ENCODE measurements at places on chromosomes 5 and 9. TPM values are rescaled to one million over a fixed set of nuclear protein-coding genes. Genes with fewer than 3 reads are reported as not detected.

- no peak for DNase-seq
Observed at GRCh38 chr9:107660976-107661375, 171.4 kb upstream of the KLF4 start.

Gene CAMK2A
- polyA plus RNA-seq: 5.7 TPM

Gene CBY3
- 0.82 TPM for polyA plus RNA-seq

DNA sequence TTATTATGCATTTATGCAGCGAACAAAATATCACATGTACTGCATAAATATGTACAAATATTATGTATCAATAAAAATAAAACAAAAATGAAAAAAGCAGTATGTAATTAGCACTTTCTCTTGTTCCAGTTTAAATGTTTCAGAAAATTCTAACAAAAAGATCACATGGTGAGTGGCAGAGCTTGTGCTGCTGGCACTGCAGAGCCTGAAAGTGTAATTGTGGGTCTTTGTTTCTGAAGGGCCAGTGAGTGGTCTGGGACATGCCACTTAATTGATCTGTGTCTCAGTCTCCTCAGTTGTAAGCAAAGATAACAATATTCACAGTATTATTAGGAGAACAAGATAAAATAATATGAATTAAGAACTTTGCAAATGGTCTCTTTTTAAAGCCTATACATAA, 39.5 kb upstream of the RAI14 start:
- DNase-seq: no peak

Gene PCDHB2
- 5.9 TPM for polyA plus RNA-seq

DNA sequence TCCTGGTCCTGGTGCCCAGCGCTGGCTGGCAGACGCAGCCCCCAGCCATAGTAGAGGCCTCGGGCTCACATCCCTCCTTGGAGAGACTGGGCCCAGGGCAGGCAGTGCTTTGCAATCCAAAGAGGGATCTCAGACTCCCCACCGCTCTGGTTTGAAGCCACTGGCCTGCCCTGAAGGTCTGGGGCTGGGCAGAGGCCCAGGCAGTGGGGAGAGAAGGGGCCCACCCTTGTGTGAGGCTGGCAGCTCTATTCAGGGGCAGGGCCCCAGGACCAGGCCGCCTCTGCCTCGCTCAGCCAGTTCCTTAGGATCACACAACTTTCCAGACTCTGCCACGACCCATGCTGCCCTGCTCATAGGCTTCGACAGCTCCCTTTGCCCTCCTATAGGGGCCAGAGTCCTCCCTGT, 10.7 kb upstream of the SEC16A start:
- no peak for DNase-seq

GRCh38 chr9:135736272-135736978, 34.4 kb downstream of the KCNT1 start:
- DNase-seq: no peak

- DNase-seq: no peak
Observed at GRCh38 chr9:124280176-124280691, 22.5 kb downstream of the NEK6 start.

- DNase-seq: no peak
Observed at GRCh38 chr5:148922606-148923005, 96.2 kb downstream of the ADRB2 start.

Gene KLHL3
- polyA plus RNA-seq: 31.6 TPM

DNA sequence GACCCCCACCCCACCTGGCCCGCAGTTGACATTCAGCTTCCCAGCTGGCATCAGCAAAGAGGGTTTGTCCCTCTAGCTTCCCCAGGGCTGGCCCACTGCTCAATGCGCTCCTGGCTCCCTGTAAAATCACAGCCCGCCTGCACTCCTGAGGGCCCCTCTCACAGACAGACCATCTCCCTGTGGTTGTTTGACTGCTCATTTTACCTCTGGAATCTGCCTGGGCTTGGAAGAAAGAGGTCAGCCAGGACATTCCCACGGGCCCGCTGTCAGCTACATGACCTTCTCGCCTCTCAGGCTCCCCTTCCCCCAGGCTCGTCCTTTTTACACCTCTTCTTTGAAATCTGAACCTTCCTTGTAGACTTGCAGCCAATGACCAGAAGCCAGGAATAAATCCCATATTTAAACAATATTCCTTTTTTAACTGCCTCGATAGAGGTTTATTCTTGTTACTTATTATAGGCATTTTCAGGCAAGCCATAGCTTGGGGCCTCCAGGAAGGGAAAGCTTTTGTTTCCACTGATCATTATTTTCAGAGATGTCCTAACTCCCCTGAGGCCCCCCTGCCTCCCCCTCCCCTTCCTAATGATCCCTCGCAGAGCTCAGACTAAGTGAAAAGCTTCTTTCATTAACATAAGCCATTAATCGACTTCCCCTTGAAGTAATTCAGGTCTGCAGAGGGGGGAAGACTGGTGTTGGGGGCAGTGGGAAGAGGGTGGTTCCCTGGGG, 76.3 kb upstream of the IQGAP2 start:
- DNase-seq: no peak

GRCh38 chr5:125583321-125584139, 837.1 kb upstream of the ZNF608 start:
- DNase-seq: no peak

DNA sequence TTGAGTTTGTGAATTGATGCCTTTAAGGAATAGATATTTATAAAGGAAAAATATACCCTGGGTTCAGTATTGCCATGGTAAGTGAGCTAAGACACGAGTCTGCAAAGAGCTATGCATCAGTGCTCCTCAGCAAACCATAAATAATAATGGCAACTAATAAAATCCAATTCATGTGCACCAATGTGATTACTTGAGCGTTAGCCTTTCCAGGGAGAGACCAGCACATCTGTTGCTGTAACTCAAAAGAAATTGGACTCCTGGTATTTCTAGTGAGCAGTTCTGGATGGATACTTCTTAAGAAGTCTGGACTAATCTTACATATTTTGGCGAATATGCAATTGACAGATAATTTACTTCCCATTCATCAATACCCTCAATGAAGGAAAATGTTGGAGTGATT, 373.3 kb downstream of the ARHGEF28 start:
- DNase-seq: no peak

- DNase-seq: no peak
Observed at GRCh38 chr9:75200892-75201470, 112.7 kb downstream of the OSTF1 start.

Gene ANXA2R
- polyA plus RNA-seq: 2.3 TPM

Data from left lung (tissue), 14 donors.